Endothelial cell (in vitro differentiated cells): ENCODE measurements at places on chromosomes 3 and 15.
A peak's percentile ranks its signal among the peaks of the same experiment; 100 is the strongest.

DNA sequence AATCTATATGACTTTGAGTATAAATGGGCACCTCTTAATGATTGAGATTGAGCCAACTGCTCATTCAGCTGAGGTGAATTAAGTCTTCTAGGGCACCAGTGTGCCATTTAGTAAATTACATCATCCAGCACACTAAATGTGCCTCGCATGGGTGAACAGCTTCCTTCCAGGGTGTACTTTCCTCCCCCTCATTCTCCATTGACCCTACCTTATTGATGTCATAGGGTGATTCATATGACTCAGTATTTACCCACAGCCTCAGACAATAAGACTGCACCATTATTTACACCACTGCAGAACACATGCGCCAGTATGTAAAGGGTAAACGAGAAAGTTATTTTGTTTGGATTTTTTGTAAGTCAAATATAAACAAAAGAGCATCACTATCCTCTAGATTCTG is 185.2 kb upstream of the ARL6 start:
- DNase-seq: no peak

GRCh38 chr3:41932464-41932863 is 29.4 kb downstream of the ULK4 start:
- no peak for DNase-seq

- no peak for DNase-seq
Measured at GRCh38 chr3:48528048-48528447, 24.1 kb upstream of the SHISA5 start.

GRCh38 chr3:50950591-50950990 is 275.9 kb downstream of the DOCK3 start:
- no peak for DNase-seq

GRCh38 chr15:29018120-29018805 is 132.5 kb downstream of the APBA2 start:
- DNase-seq: no peak

DNA sequence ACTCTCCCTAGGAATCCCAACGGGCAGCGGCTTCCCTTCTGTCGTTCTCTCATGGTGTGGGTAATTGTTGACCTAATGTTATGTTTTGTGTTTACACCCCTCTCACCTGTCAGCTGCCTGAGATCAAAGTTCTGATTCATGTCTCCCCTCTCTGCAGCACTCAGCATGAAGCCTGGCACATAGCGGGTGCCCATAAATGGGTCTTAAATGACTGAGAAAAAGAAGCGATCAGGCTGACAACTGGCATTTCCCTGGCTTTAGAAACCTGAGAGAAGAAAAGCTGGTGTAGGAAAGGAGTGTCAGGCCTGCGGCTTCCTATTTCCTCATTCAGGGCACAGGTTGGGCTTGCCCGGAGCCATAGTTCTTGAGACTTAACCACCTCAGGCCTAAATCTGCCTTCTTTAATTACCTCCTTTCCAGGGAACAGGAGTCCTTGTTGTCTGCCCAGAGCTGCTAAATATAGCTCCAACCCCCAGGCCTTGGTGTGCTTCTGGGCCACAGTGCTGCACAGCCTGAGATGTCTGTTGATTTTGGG is 31.8 kb downstream of the LPP start:
- DNase-seq: no peak

GRCh38 chr3:131348911-131349310 is 32.7 kb upstream of the NUDT16 start:
- no peak for DNase-seq

DNA sequence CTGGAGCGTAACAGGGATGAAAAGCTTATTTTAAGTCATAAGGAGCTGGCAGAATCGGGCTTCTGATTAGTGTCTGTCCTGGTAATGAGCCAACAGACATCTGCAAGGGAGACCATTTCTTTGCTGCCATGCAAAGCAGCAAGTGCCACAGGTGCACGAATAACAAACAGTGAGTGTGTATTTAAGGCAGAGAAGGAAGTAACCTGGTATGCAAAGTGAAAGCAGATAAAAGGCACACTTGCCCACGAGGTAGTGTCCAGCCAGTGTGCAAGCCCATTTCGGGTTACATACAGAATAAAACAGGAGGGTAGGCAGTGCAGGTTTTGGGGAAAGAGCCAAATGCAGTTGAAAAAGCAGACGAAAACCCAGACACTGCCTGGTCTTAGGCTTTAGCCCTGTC is 1153.7 kb downstream of the SI start:
- no peak for DNase-seq

DNA sequence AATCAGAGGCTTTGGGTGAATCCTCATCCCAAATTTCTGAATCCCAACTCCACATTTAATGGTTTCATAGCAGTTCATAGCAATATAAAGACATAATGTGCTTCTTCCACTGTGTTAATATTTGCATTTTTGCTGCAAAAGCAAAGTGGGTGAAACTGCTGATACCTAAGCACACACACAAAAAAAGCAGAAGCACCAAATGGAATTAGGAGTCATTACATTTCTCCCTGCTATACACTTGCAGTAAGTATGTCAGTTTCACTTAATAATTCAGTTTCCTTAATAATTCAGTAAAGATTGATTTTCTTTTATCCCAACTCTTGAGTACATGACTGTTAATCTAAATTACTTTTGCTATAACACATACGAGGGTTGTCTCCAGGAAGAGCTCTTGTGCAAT is 48.9 kb upstream of the ALCAM start:
- no peak for DNase-seq

DNA sequence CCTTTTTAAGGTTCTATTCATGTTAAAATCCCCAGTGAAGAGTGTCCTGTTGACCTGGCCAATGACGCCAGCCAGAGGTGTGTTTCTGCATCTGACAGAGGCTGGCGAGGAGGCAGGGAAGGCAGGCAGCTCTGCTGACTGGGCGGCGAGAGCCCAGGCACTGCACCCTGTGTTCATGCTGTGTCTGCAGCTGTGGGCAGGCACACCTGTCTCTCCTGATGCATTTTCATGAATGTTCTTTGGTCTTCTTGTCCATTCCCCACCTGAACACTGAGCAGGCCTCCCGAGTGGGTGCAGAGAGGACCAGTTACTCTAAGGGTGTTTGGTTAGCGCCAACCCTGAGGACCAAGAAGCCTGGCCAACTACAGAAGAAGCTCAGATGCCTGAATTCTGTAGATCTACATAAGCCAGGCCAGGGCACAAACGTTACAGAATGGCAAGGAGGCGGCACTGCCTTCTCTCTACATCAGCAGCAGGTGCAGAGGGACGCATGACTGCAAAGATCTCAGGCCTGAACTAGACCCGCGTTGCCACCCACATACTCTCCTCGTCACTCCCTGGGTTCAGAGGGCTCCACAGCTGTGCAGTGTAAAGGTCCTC is 233.7 kb downstream of the OCA2 start:
- no peak for DNase-seq

DNA sequence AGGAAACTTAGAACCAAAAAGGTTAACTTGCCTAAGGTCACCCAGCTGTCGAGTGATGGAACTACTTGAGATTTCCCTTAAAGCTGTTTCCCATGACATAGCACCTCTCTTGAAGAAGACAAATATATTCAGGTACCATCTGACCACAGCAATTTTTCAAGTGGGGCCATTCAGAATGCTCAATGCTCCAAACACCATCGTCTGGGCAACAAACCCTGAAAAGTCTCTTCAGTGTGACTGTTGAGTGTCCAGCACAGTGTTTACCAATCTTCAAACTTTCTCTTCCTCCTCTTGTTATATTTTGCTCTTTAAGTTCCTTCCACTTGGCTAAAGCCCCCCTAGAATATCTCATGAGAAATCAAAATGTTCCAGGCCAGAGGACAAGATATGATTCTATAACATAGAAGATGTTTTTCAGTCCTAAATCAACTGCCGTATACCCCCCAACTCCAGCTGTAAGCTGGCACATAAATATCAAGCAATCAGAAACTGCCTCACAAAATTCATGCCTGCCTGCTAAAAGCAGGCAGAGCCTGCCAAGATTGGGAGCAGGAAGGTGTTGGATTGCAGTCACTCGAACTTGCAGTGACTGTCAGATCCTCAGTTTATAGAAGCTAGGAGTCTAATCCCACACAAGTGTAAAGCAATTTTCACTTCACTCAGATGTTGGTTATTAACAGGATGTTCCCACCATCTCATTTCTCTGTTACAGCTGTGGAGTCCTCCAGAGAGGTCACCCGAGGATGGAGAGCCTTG is 230.5 kb upstream of the MRPL3 start:
- no peak for DNase-seq

- DNase-seq: no peak
Measured at GRCh38 chr15:93179072-93179471, 90.1 kb upstream of the RGMA start.

GRCh38 chr15:35043373-35044095 is 41.6 kb downstream of the NANOGP8 start:
- DNase-seq: no peak

DNA sequence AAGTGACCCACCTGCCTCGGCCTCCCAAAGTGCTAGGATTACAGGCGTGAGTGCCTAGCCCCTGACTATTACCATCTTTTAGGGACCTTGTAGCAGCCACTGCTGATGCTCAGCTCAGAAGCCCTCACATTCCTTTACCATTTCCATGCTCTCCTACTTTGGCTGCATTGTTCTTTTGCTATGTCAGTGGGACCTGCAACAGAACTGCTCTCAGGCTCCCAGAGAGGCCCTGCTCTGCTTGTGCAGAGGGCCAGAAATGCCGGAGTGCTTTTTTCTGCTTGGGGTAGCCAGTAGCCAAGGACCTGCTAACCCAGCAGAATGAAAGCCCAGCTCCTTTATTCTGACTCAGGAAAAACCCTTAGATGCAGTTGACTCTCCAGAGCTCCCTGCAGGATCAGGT is 18.3 kb upstream of the PROK2 start:
- DNase-seq: no peak

GRCh38 chr3:62233065-62233464 is 140.3 kb downstream of the FEZF2 start:
- peak; percentile 7 for DNase-seq

DNA sequence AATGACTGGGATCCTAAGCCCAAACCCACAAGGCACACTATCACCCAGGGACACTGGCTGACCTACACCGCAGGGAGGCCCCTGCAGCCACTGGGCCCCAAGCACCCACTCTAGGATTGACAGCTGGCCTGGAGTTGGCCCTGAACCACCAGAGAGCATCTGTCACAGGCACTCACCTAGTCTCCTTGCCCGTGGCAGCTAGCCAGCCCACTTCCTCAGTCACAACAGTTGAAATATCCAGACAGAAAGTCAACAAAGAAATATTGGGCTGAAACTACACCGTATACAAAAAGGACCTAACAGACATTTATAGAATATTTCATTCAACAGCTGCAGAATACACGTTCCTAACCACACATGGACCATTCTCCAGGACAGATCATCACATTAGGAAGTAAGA is 5.2 kb upstream of the SPINK8 start:
- DNase-seq: no peak

- DNase-seq: no peak
Measured at GRCh38 chr3:157107644-157108133, 52.3 kb downstream of the CCNL1 start.

GRCh38 chr3:183099838-183100204 is 525 bp upstream of the MCCC1 start:
- no peak for DNase-seq

GRCh38 chr3:146750196-146750595 is 145.1 kb upstream of the PLSCR5 start:
- DNase-seq: no peak

GRCh38 chr3:15321349-15321748 is 11.0 kb downstream of the SH3BP5 start:
- DNase-seq: no peak

GRCh38 chr3:169165196-169166158 is 498.0 kb downstream of the MECOM start:
- DNase-seq: no peak

DNA sequence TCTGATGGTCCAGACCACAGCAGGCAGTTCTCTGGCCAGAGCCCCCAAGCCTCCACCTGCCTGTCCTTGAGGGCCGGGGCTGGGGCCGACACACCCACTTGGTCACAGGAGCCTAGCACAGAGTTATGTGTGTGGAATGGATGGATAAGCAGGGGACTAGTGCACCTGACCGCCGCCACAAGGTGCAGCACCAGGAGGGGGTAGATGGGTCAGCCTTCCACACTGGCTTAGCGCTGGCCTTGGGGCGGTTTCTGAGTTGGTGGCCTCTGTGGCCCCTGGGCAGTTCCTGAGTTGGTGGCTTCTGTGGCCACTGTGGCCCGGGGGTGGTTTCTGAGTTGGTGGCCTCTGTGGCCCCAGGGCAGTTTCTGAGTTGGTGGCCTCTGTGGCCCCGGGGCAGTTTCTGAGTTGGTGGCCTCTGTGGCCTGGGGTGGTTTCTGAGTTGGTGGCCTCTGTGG is 75.8 kb downstream of the FBLN2 start:
- no peak for DNase-seq

DNA sequence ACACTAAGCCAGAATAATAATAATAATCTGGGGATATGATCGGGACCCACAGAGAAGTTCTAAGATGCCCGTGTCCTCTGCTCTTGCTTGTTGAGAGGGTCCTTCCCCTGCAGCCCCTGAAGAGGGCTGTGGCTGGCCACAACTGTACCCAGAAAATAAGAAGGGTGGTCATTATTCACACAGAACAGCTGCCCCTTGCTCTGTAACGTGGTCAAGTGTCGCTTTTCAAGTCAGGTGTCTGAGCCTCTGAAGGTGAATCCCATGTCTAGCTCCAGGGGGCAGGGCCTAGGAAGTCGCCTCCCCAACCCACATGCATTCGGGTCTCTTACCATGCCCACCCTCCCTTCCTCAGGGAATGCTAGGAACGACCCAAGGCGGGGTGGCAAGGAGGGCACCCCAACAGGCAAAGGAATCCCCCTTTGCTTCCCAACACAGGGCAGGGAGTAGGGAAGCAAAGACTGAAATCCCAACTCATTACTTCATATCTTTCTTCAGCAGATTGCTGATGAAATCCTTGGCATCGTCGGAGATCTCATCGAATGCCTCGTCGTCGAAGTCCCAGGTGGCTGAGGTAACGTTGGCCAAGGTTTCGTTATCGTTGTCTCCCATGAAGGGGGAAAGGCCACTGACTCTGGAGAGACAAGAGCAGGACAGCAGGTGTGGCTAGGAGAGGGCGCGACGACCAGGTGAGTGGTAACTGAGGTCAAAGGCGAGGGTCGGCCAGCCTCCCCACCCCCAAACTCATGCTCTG is 44.3 kb upstream of the HACD2 start:
- DNase-seq: no peak

GRCh38 chr3:25381083-25381482 is 47.0 kb upstream of the RARB start:
- DNase-seq: no peak

DNA sequence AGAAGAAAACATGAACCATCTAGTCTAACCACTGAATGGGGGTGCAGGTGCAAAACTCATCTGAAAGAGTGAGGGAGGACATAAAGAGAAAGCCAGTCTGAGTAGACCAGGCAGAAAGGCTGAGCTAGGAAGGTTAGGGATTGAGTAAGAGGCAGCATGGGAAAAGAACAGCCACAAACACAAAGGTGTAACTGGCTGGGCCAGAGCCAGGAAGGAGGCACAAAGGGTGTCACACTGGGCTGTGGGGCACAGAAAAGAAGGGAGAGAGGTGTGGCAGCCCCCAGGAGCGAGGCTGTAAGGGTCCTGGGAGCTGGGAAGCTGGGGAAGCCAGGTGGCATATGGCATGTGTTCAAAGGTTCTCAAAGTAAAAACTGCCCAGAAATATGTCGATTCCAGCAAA is 18.7 kb downstream of the IGSF11 start:
- DNase-seq: no peak
